Ureter (tissue), 1 donor: ENCODE measurements at places on chromosomes 3 and 15. TPM values are rescaled to one million over a fixed set of nuclear protein-coding genes. Genes with fewer than 3 reads are reported as not detected.

DUOXA1 gene
- 87.3 TPM for total RNA-seq

DNA sequence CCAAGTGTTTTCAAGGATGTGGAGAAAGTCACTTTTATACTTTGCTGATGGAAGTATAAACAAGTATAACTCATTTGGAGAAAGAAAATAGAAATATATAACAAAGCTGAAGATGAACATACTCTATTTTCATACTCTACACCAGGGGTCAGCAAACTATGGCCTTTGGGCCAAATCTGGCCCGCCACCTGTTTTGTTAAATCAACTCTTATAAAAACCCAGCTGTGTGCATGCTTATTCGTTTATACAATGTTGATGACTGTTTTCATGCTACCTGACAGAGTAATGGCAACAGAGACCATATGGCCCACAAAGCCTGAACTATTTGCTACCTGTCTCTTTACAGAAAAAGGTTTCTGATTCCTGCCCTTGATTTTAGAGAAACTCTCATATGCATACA lies 124.0 kb downstream of the NR1D2 start:
- no peak for DNase-seq

- DNase-seq = no peak
Observed at GRCh38 chr3:146550743-146551510, 6.5 kb upstream of the PLSCR1 start.

DNA sequence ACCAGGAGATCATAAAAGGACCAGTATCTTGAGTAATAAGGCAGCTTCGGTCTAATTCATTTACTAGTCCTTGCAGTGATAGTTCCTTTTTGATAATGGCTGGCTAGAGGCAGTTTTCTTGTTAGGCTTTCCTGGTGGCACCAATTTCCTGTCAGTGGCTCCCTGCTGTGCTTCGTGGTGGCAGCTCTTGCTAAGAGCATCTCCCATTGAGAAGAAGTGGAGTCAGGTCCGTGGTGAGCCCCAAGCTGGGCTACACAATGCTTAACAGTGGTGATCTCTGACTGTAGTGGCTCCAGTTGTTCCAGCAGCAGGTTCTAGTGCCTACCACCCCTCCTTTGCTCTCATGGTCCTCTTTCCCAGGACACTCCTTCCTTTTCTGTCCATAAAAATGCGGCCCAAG lies 111.2 kb downstream of the RAP2B start:
- no peak for DNase-seq
